Cardiac muscle cell (in vitro differentiated cells and primary cell): ENCODE measurements at places on chromosomes 1 and 21.
A peak's percentile ranks its signal among the peaks of the same experiment; 100 is the strongest.

GRCh38 chr1:171213559-171214454, 28.7 kb downstream of the FMO2 start:
- no peaks in the 10 kb centered on the region for H3K27me3 ChIP-seq
- no peaks in the 10 kb centered on the region for H3K36me3 ChIP-seq
- no peak overlapping the region for H3K4me3 ChIP-seq
- no peak for DNase-seq
- no peak overlapping the region for H3K27ac ChIP-seq

DNA sequence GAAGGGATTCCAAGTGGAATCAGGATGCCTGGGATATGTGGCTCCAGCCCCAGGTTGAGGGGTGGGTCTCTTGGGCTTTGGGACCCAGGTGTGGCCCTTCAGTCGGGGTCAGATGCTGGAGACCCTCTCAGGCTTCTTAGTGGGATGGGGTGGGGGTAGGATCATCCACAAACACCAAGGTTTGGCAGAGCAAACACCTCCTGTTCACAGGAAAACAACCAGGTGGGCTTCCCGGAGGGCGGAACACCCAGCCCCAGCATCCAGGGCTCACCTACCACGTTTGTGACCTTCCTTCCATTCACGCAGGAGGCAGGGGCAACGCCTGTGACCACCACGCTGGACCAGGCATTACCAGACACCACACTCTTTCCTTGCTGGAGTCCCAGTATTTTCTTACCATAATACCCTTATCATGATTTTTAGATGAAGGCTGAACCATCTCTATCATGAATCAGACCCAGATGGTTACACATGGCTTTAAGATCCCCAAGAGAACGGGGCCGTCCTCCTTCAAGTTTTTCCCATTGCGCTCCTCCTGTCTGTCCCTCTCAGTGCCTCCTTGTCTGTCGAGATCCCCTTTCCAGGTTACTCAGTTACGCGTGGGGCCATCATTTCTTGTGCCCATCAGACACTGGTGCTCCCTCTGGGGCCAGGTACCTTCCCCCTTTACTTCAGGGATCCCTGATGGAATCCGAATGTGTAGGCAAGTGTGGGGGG, 428.2 kb downstream of the NPHP4 start:
- DNase-seq: no peak
- no peaks in the 10 kb centered on the region for H3K27me3 ChIP-seq
- H3K27ac ChIP-seq: no peak overlapping the region

- H3K4me3 ChIP-seq: no peak overlapping the region
- no peak for DNase-seq
- H3K4me1 ChIP-seq: peaks cover 33% of the 10 kb centered on the region
- peak overlapping the region; percentile 70 for H3K27ac ChIP-seq
Measured at GRCh38 chr1:3186526-3186921, 117.5 kb downstream of the PRDM16 start.

DNA sequence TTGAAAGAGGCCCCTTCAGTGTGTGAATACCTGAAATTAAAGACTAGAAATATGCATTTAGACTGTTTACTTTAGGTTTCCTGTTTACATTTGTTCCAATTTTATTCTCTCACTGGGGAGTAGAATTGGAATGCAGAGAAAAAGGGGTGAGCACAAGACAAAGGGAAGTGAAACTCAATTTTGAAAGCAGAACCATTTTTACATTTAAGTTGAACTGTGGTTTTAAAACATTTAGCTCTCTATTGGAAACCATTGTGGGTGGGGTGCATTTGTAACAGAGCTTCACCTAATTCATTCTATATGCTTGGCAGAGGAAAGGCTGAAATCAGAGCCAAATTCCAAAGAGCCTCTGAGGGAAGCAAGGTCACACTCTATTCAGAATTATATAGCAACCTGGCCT, 235.3 kb upstream of the C1orf105 start:
- no peak for DNase-seq
- H3K4me3 ChIP-seq: no peak overlapping the region

GRCh38 chr21:41429925-41430491, 4.0 kb downstream of the MX1 start:
- no peak for DNase-seq
- H3K36me3 ChIP-seq: no peaks in the 10 kb centered on the region
- H3K27me3 ChIP-seq: peaks cover 57% of the 10 kb centered on the region
- no peak overlapping the region for H3K27ac ChIP-seq
- no peaks in the 10 kb centered on the region for H3K4me1 ChIP-seq

DNA sequence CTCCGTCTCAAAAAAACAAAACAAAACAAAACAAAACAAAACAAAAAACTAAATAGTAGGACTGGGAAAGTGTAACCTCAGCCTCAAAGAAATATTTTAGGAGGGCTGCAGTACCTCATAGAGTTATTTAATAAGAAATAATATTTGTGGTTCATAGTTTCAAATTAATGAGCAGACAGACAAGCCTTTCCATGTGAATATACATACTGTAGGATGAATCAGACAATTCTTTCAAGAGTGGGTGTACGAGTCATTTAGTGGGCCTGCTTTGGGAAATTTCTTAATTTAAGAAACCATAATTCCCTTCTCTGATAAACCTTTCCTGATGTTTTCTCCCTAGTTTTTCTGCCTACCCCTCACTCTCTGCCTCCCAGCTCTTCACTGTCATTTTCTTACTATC, 52.5 kb downstream of the CDC14A start:
- H3K4me1 ChIP-seq: peaks cover 6% of the 10 kb centered on the region
- H3K4me3 ChIP-seq: no peak overlapping the region
- H3K27me3 ChIP-seq: no peaks in the 10 kb centered on the region
- no peak for DNase-seq

GRCh38 chr1:244042293-244042692, 8.8 kb upstream of the ZBTB18 start:
- H3K36me3 ChIP-seq: no peaks in the 10 kb centered on the region
- DNase-seq: no peak
- no peak overlapping the region for H3K4me3 ChIP-seq

GRCh38 chr1:86101616-86102015, 55.0 kb downstream of the COL24A1 start:
- no peaks in the 10 kb centered on the region for H3K27me3 ChIP-seq
- no peak for DNase-seq
- no peaks in the 10 kb centered on the region for H3K4me1 ChIP-seq
- no peaks in the 10 kb centered on the region for H3K36me3 ChIP-seq
- H3K27ac ChIP-seq: no peak overlapping the region

DNA sequence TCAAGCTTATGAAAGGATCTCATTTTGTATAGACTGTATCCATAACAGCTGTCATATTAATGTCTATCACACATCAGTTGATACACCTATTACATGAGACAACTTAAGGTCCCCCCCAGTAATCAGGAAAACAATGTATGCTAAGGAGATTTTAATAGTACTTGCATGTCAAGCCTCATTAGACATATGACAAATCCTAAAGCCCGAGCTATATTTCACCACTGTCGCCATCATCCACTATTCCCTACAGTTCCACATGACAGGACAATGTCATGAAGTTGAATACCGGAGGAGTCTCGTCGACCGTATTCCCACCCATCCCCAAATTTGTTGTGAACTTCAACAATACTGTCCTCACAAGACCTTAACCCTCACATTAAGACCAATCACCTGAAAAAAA, 3.4 kb downstream of the HMGN1 start:
- no peak overlapping the region for H3K27ac ChIP-seq
- peak overlapping the region; percentile 94 for H3K4me3 ChIP-seq
- H3K4me1 ChIP-seq: peaks cover 27% of the 10 kb centered on the region
- H3K36me3 ChIP-seq: peaks cover 47% of the 10 kb centered on the region
- no peaks in the 10 kb centered on the region for H3K27me3 ChIP-seq

DNA sequence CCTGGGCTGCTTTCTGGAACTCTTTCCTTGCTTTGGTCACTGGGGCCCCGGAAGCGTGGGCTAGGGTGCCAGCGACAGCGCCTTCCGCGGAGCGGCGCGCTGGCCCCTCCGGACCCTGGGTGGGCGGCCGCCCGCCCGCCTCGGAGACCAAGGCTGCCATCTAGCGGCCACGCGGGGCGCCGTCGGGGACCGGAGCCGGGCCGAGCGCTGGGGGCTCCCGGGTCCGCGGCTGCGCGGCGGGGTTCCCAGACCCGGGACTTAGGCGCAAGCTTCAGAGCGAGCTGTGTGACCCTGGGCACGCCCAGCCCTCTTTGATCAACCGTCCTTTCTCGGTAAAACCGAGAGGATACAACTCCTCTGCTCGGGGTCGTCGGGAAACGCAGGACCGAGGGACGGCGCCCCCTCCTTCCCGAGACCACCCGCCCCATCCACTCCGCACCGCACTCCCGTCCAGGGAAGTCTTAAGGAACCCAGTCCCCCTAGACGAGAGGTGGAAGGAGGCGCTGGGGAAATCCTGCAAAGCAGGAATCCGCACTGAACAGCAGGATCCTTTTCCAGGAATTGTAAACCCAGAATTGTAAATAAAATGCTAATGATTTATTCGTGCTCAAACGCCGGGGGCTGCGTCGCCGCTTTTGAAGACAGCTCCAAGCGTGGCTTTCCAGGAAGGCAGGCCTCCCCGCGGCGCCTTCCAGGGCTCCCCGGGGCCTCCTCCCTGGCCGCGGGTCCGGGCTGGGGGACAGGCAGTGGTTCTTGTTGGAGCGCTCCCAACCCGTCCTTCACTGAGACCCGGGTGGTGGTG, 41.2 kb downstream of the RRAGC start:
- H3K36me3 ChIP-seq: no peaks in the 10 kb centered on the region
- peaks cover 83% of the 10 kb centered on the region for H3K27me3 ChIP-seq
- no peaks in the 10 kb centered on the region for H3K4me1 ChIP-seq
- peak overlapping the region; percentile 44 for H3K4me3 ChIP-seq
- no peak overlapping the region for H3K27ac ChIP-seq
- peak; percentile 16 for DNase-seq

- DNase-seq: no peak
- H3K4me1 ChIP-seq: peaks cover 9% of the 10 kb centered on the region
- no peaks in the 10 kb centered on the region for H3K36me3 ChIP-seq
- no peak overlapping the region for H3K27ac ChIP-seq
- H3K27me3 ChIP-seq: peaks cover 16% of the 10 kb centered on the region
Measured at GRCh38 chr1:201021630-201022492, 1.7 kb downstream of the KIF21B start.

- H3K27ac ChIP-seq: no peak overlapping the region
- no peak overlapping the region for H3K4me3 ChIP-seq
- no peaks in the 10 kb centered on the region for H3K27me3 ChIP-seq
Measured at GRCh38 chr21:31366825-31367224, 22.8 kb upstream of the TIAM1 start.

GRCh38 chr21:44617071-44617501, 5.2 kb downstream of the KRTAP10-8 start:
- H3K27me3 ChIP-seq: no peaks in the 10 kb centered on the region
- no peak overlapping the region for H3K4me3 ChIP-seq
- no peaks in the 10 kb centered on the region for H3K4me1 ChIP-seq
- no peaks in the 10 kb centered on the region for H3K36me3 ChIP-seq
- DNase-seq: no peak

GRCh38 chr1:70221238-70222121, at the start of gene SRSF11:
Gene SRSF11 (plus strand): TSS chr1:70221380. CDS start chr1:70221637, 257 bp downstream.
- H3K4me1 ChIP-seq: peaks cover 33% of the 10 kb centered on the region
- no peaks in the 10 kb centered on the region for H3K27me3 ChIP-seq
- peak; percentile 96 for DNase-seq
- peak within 1 kb of the TSS; percentile 98 for H3K27ac ChIP-seq

DNA sequence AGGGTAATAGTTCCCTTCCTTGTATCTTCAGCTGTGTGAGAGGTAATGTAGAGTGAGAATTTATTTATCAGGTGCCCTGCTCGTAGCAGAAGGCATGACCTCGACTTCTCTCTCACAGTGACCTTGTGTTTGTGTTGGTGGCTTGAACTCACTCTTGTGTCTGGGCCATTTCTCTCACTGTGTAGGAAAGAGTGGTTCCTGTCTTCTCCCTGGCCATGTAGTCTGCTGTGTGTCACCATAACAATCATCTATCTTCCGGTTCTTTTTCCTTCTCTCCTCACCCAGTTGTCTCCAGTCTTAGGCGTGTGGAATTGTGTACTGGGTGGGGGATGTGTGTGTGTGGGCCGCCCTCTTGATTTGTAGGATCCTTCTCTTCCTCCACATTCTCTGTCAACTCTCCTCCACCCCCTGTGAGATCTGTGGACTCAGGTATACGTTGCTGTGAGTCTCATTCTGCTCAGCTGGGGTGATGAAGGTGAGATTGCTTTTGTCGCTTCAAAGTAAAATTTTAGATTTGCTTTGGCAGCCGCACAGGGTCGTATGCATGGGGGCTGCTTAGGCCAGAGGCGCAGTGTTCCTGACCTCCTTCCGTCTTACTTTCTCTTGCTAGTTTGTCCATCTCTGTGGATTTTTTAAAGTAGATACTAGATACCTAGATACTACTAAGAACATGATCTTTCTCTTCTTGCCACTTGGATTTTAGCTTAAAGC, 31.6 kb downstream of the MAPKAPK2 start:
- H3K36me3 ChIP-seq: no peaks in the 10 kb centered on the region
- H3K4me1 ChIP-seq: peaks cover 54% of the 10 kb centered on the region
- H3K4me3 ChIP-seq: no peak overlapping the region

DNA sequence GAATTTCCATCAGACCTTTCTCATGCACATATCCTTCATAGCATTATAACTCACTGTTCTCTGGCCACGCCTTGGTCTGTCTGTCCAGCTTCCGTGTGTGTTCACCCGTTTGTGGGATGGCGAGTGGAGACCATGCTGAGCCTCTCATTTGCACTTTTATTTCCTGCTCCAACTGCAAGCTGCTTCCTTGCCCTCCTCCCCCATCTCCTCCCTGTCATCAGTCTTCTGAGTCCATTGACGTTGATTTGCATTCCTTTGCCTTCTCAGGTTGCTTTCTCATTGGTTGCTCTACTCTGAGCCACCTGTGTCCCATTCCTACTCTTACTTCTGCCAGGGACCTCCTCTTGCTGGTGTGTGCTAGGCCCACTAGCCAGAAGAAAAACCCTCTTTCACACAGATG, 146.4 kb downstream of the NOS1AP start:
- H3K4me1 ChIP-seq: peaks cover 53% of the 10 kb centered on the region
- H3K4me3 ChIP-seq: no peak overlapping the region

GRCh38 chr1:185514311-185514710, 197.3 kb upstream of the IVNS1ABP start:
- H3K27me3 ChIP-seq: no peaks in the 10 kb centered on the region
- no peaks in the 10 kb centered on the region for H3K4me1 ChIP-seq

- H3K36me3 ChIP-seq: peaks cover 13% of the 10 kb centered on the region
- no peak overlapping the region for H3K27ac ChIP-seq
- no peaks in the 10 kb centered on the region for H3K27me3 ChIP-seq
- no peak overlapping the region for H3K4me3 ChIP-seq
- H3K4me1 ChIP-seq: no peaks in the 10 kb centered on the region
Measured at GRCh38 chr1:40221977-40222772, 25.6 kb upstream of the TMCO2 start.

- no peak within 1 kb of the TSS for H3K27ac ChIP-seq
- H3K36me3 ChIP-seq: no peaks in the 10 kb centered on the region
- H3K27me3 ChIP-seq: no peaks in the 10 kb centered on the region
- DNase-seq: peak; percentile 79
- H3K4me1 ChIP-seq: no peaks in the 10 kb centered on the region
Measured at GRCh38 chr1:173050865-173051264, at the start of gene TNFSF18. Gene TNFSF18 (minus strand): TSS chr1:173050941. CDS start chr1:173050896, 45 bp downstream.
